Activated naive CD4-positive, alpha-beta T cell treated with anti-CD3 and anti-CD28 coated beads, Interleukin-2, amount 10 ng/mL, durations not matched to agents 7 days and 5 days (primary cell): ENCODE measurements at places on chromosomes 4 and X.

- no peak for DNase-seq
Observed at GRCh38 chrX:110397339-110397738, 38.7 kb downstream of the RTL9 start.

DNA sequence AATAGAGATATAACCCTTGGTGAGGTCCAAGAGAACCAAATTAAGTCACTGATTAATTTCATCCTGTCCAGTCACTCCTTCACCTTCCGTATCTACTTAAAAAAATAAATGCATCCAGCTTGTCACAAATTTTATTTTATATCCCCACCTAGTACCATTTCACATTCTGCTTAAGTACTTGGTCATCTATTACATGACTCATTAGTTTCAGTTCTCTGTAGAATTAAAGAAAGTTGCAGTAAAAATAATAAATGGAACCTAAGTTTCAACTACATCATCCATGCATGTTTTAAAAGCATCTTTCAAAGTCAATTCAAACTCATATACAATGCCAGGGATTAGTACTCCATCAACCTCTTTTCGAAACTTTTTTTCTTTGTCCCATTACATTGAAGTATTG is 130.2 kb downstream of the SH2D1A start:
- DNase-seq = no peak

DNA sequence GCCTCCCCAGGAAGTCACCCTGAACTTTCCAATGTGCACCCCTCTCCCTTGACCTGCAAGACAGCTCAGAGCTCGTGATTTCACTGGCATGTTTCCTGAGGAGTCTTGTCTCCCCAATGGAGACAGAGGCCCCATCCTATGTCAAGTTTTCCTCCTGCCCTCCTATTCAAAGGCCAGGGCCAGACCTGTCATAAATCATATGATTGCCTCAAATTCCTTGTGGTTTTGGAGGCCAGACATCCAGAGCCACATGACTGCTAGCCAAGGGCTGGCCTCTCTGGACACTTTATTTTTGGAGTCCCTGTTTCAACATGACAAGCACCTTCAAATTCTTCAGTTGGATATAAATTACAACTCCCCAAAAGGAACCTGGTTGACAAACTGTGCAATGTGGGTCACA is 76.0 kb upstream of the TFDP3 start:
- no peak for DNase-seq

DNA sequence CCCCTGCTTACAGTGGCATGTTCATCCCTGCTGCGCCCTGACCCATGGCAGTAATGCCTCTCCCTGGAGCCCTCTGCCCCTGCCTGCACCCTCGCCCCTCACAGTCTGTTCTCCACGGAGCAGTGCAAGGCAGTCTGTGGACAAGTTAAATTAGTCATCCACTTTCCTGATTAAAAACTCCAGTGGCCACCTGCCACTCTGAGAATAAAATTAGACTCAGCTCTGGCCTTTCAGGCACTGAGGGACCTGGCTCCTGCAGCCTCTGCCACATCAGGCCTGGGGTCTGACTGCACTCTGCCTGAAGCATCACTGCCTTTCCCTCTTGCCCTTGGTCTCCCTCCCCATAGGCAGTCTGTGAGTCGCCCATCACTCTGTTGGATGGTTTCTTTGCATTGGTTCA is 53.6 kb downstream of the GRK4 start:
- DNase-seq = no peak

DNA sequence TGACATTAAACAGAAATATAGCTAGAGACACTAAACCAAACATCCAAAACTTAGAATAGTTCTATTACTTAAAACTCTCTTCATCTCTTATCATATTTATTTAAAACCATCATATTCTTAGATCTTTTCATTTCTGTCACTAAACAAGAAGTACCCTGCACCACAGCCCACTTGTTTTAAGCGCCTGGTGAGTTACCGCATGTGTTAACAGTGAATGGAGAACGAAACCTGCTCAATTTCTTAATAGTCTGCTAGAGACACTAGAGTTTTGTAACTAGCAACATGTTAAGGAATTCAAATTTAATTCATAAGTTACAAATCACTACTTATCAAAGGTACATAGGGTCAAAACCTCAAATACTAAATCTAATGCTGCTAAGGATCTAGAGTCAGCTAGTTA is 111.5 kb downstream of the FBXW7 start:
- DNase-seq = no peak

DNA sequence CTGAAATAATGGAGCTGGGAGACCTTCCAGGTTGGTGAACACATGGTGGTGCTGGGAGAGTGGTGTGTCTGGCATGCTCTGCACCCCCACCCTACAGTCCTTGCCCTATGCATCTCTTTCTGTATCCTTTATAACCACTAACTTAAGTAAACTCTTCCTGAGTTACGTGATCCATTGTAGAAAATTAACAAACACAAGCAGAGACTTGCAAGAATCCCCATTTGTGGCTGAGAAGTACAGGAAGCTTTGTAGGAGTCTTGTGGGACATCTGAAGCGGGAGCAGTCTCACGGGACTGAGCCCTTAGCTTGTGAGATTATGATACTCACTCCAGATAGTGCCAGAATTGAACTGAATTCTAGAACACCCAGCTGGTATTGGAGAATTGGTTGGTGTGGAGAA is 14.3 kb upstream of the FAM13A start:
- DNase-seq = no peak

DNA sequence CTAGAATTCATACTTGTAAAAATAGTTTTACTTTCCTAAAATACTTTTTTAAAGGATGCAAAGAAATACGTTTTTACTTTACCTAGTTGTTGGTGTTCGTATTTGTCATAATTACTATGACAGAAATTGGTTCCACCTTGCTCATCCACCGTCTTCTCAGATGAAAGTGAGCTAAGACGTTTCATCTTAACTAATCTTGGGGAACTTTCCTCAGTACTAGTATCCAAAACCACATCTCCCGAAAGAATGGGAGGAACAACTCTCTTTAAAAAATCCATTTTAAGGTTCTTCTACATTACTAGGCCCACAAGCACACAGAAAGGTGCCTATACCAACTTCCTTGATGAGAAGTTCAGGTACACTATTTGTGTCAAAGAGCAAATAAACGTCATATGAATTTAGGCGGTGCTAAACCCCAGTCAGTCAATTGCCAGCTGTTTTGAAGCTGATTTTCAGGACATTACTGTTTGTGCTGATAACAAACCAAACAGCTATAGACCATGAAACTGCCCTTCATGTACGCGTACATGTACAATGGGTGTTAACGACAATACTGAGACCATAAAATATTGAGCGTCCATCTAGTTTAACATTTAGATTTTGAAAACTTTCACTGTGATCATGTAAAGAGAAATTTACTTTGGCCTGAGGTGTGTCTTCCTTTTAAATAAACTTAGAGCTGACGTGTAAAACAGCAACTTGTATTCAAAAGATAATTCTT is 99.1 kb downstream of the FRYL start:
- no peak for DNase-seq

DNA sequence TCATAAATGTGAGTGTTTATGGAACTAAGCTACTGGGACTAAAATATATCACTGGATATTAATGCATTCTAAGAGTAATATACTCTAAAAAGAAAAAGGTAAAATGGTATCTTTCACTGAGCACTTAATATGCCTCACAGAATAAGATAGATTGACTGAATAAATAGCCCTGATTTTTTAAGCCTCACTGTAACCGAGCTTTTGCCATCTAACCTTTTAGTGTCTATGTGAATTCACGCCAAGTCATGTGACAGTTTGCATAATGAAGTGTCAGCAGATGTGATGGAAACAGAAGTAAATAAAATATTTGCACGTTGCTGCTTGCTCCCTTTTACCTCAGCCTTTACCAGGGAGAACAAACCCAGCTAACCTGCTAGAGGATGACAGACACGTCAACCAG is 119.7 kb upstream of the NWD2 start:
- no peak for DNase-seq

DNA sequence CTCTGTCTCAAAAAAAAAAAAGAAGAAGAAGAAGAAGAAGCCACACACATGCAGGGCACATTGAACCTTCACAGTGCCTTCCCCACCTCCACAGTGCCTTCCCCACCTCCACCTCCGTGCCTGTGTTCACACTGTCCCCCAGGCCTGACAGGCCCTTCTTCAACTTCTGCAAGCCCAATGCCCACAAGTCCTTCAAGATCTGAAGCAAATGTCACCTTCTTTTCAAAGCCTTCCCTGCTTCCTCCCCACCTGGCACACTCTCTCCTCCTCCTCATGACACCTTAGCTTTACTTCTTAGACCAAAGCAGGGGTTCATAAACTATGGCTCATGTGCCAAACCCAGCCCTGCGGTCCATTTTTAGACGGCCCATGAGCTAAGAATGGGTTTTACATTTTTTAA is 19.9 kb downstream of the ELF4 start:
- DNase-seq = no peak

DNA sequence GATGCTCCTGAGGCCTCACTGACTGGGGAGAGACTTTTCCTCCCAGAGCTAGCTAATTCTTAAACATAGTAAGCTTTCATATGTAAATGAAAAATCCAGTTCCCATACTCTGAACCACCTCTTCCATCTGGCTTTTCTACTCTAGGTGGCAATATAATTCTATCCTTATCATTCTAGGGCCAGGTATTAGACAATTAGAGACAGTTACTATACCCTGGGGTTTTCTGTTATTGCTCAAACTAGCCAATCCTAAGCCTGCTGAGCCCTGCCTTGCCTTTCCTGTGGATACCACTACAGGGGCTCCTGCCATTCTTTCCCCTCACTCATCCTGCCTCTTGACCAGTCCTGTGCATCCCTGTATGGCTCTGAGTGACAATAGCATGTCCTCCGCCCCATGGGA is 552.0 kb downstream of the STIM2 start:
- DNase-seq = no peak

- peak; percentile 79 for DNase-seq
Observed at GRCh38 chrX:9341291-9342201, 123.3 kb upstream of the TBL1X start.

GRCh38 chr4:53529025-53529424 is 62.3 kb downstream of the LNX1 start:
- DNase-seq = no peak

GRCh38 chr4:15935504-15936402 is 2.8 kb downstream of the FGFBP1 start:
- DNase-seq = no peak
